Activated CD8-positive, alpha-beta memory T cell treated with anti-CD3 and anti-CD28 coated beads, Interleukin-2, amount 50 U/mL, for 4 hours (primary cell): ENCODE measurements at places on chromosomes 7 and 10.

DNA sequence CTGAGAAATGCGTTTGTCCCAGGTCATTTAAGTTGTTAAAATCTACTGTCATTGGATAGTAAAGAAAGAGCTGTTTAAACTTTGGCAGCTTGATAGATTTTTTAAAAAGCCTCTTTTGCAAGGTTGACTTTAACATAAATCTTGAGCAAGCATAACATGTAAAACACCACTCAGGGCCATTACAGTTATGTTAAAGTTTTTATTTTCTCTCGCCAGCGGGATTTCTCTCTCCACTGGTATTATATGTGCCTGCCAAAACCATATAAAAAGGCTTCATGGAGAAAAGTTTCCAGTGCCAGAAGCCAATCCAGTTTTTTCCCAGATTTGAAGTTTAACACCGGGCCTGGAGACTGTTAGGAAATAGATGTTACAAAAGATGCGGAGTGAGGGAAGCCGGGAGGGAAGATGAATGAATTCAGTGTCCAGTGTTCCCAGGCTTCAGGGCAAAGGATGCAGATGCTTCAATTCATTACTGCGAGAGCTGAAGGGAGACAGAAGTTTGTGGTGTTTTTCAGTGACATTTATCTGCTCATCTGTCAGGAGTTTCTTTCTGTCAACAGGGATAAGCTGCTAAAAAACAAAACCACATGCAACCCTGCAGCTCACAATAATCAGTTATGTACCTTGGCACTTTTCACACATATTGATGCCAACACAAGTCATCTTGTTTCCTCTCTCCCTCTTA is 155.5 kb downstream of the SPAG6 start:
- no peak for DNase-seq

GRCh38 chr7:781186-781849 is 51.0 kb upstream of the SUN1 start:
- DNase-seq, result no peak

DNA sequence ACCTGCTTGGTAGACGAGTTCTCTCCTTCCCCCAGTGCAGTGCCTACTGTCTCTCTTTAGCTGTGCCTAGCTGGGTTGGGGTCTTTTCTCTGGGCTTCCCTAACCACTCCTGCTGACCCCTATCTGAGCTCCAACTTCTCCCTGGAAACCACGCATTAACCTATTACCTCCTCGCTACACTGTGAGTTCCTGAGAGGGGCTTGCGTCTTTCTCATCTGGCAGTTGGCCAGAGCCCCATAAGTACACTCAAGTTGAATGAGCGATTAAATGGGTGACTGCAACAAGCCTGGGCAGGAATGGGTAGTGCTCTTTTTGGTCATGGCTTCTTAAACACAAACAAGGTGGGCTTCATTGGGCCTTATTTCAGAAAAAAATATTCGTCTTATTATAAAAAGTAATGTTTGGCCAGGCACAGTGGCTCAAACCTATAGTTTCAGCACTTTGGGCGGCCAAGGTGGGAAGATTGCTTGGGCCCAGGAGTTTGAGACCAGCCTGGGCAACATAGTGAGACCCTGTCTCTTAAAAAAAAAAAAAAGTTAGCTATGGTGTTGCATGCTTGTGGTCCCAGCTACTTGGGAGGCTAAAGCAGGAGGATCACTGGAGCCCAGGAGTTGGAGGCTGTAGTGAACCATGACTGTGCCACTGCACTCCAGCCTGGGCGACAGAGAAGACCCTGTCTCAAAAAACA is 41.4 kb downstream of the SYPL1 start:
- DNase-seq, result no peak

DNA sequence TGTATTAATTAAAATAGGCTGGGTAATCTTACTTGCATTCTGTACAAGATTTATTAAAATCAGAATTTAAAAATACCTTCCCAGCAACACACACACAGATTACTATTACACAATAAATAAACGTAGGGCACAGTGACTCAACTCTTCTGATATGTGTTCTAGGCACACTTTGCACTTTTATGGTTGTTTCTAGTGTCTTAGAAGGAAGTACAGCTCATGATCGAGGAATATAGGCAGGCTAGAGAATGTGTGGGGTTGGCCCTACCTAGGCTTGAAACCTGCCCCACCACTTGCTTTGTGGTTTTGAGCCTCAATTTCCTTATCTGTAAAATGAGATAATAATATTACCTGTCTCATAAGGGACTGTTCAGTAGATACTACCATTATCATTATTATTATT is 30.5 kb downstream of the ARMC3 start:
- DNase-seq, result no peak

- DNase-seq, result no peak
Measured at GRCh38 chr7:122329145-122329802, 24.7 kb upstream of the FEZF1 start.

GRCh38 chr10:99537086-99537988 is 4.6 kb downstream of the NKX2-3 start:
- DNase-seq, result no peak

- no peak for DNase-seq
Measured at GRCh38 chr7:29563590-29564495, at the start of gene PRR15. Gene PRR15, plus strand, starts transcription at chr7:29563835. Its CDS starts 2,495 bp downstream, at chr7:29566330.

DNA sequence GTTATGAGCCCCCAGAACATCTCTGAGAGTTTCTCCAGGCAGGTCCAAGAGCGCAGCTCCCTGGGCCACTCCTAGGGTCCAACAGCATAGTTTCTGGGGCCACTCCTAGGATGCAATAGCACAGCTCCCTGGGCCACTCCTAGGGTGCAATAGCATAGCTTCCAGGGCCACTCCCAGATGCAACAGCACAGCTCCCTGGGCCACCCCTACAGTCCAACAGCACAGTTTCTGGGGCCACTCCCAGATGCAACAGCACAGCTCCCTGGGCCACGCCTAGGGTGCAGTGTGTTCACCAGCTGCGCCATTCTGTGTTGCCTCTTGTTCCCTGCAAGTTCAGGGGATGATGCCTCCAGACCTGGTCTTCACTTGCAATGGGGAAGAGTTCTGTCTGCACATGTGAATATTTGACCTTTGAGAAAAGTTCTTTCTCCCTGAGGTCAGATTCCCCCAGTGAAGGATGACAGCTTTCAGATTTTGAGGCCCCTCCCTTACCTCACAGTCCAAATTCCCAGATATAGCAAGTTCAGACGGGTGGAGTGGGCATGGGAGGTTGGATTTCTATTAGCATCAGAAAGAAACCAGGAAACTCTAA is 43.0 kb upstream of the LEP start:
- DNase-seq, result no peak

DNA sequence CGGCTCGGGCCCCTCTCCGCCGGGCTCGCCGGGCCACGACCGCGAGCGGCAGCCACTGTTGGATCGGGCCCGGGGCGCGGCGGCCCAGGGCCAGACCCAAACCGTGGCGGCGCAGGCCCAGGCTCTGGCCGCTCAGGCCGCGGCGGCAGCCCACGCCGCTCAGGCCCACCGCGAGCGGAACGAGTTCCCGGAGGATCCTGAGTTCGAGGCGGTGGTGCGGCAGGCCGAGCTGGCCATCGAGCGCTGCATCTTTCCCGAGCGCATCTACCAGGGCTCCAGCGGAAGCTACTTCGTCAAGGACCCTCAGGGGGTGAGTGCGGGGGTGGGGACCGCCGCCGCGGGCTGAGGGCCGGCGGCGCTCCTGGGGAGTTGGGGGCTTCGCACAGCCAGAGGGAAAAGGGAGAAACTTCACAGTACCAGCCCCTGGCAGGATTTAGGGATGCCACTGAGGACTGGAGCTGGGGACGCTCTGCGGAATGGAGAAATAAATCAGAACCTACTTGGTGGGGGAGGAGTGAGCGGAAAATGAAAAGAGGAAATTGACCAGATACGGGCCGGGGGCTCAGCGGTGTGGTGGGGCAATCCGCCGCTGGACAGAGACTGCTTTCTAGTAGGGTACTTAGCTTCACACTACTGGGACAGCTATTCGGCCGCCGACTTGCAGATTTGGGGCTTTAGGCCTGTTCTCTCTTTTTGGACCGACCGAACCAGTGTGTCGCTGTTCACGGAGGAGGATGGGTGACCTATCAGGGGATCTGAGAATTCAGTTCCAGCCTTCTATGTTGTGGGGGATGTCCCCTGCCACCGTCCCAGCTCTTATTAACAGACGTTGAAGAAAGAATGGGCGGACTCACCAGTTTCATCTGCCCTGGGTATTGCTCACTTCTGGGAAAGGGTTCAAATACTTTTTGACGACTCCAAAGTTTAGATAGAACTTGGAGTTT is 669 bp downstream of the PI4K2A start:
- peak; percentile 22 for DNase-seq

GRCh38 chr10:78925800-78926319 is 142.9 kb upstream of the ZMIZ1 start:
- DNase-seq, result no peak

GRCh38 chr10:5500162-5500670 is 846 bp upstream of the CALML5 start:
- DNase-seq, result no peak

GRCh38 chr7:17405786-17406185 is 107.3 kb downstream of the AHR start:
- DNase-seq, result no peak

GRCh38 chr10:127534074-127534473 is 15.0 kb upstream of the NPS start:
- DNase-seq, result no peak
